ENCODE measurements at places on chromosomes 5 and 9.

DNA sequence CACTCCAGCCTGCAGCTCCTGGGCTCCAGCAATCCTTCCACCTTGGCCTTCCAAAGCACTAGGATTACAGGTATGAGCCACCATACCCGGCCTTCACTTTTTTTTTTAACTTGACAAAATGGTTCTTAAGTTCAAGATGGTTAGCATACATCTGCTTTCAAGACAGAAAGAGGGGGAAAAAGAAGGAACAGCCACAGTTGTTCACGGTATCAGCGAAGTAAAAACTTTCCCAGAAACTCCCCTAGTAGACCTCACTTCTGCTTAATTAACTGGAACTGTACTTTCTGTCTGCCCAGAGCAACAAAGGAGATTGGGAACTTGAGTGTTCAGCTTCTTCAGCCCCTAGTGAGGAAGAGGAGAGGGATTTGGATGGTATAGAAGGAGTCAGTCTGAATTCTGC lies 116.7 kb downstream of the UGCG start:
- no peak overlapping the region for H3K4me3 ChIP-seq
- H3K27ac ChIP-seq = no peak overlapping the region
- DNase-seq = no peak
- no peaks in the 10 kb centered on the region for H3K36me3 ChIP-seq
- H3K27me3 ChIP-seq = no peaks in the 10 kb centered on the region
- H3K4me1 ChIP-seq = no peaks in the 10 kb centered on the region

DNA sequence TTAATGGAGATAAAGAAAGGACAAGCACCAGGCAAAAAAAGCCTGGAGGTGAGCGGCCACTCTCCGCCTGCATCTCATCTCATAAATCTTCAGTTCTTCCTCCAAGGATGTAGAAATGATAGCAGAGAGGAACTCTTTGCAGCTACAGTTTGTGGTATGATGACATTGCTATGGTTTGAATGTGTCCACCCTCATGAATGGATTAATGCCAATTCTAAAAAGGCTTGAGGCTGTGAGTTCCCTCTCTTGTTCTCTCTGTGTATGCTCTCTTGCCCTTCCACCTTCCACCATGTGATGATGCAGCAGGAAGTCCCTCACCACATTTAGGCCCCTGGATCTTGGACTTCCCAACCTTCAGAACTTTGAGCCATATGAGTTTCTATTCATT lies 126.4 kb downstream of the SPOCK1 start:
- no peak for DNase-seq
- no peaks in the 10 kb centered on the region for H3K36me3 ChIP-seq
- H3K27me3 ChIP-seq = no peaks in the 10 kb centered on the region
- no peak overlapping the region for H3K27ac ChIP-seq
- peaks cover 6% of the 10 kb centered on the region for H3K4me1 ChIP-seq

- no peak overlapping the region for H3K4me3 ChIP-seq
- no peaks in the 10 kb centered on the region for H3K4me1 ChIP-seq
- no peaks in the 10 kb centered on the region for H3K27me3 ChIP-seq
- H3K27ac ChIP-seq = no peak overlapping the region
- no peaks in the 10 kb centered on the region for H3K36me3 ChIP-seq
Measured at GRCh38 chr9:111232997-111233790, 96.8 kb downstream of the OR2K2 start.

- H3K36me3 ChIP-seq = no peaks in the 10 kb centered on the region
- no peak for DNase-seq
- no peak overlapping the region for H3K4me3 ChIP-seq
- H3K27me3 ChIP-seq = no peaks in the 10 kb centered on the region
- no peak overlapping the region for H3K27ac ChIP-seq
Measured at GRCh38 chr5:39151745-39152144, 67.6 kb downstream of the FYB1 start.

GRCh38 chr5:56447232-56447631 lies 214.1 kb upstream of the ANKRD55 start:
- H3K36me3 ChIP-seq = no peaks in the 10 kb centered on the region
- H3K4me3 ChIP-seq = no peak overlapping the region
- no peak overlapping the region for H3K27ac ChIP-seq
- DNase-seq = no peak
